ENCODE measurements at places on chromosomes 13 and 19.

GRCh38 chr13:74253161-74253560, 119.0 kb upstream of the KLF12 start:
- no peak for DNase-seq

DNA sequence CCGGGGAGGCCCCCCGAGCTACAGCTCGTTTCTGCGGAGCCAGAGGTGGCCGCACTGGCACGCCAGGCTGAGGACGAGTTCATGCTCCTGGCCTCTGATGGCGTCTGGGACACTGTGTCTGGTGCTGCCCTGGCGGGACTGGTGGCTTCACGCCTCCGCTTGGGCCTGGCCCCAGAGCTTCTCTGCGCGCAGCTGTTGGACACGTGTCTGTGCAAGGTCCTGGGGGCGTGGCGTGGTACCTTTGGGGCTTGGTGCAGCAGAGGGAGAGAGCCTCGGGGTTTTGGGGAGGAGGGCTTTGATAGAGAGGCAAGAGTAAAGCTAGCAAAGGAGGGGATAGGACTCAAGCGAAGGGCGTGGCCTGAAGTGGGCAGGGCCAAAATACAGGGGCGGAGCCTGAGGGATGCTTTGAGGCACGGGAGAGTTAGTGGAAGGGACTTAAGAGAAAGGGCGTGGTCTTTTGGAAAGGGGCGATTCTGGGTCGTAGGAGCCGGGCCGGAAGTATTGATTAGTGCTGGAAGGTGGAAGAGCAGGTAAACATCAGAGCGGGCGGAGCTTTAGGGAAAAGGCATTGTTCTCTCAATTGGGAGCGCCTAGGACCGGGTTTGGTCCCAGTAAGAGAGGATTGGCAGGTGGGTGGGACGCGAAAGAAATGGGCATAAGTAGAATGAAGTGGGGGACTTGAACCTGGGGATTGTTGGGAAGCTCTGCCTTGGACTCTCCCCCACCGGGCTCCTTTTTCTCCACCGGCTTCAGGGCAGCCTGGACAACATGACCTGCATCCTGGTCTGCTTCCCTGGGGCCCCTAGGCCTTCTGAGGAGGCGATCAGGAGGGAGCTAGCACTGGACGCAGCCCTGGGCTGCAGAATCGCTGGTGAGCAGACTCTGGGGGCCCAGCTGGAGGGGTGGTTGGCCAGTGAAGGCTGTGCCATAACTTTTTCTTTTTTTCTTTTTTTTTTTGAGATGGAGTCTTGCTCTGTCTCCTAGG, 1.2 kb downstream of the PPM1N start:
- no peak for DNase-seq

- peak; percentile 97 for DNase-seq
Measured at GRCh38 chr13:109331898-109332297, 454.5 kb downstream of the IRS2 start.

- DNase-seq = no peak
Measured at GRCh38 chr13:74533226-74533625, 399.0 kb upstream of the KLF12 start.

DNA sequence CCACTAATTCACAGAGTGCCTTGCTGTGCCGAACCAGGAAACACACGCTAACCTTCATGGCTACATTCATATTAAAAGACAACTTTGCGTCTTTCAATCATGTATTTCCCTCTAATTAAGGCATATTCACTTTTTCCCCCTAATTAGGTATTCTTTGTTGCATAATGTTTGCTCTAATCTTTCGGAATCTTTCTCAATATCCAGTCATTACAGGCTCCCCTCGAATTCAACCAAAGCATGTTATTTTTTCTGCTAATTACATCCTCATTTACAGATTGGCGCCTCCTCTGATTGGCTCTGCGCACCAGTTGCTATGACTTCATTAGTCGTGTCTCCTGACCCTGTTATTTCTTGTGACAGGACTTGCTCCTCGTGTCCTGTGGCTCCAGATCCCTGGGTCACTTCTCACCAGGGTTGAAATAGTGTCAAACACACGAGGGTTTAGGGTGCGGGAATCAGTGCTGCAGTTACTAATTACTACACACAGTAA, 226.7 kb upstream of the TSHZ3 start:
- DNase-seq = no peak

- DNase-seq = no peak
Measured at GRCh38 chr13:37448153-37448552, 150.4 kb downstream of the POSTN start.

DNA sequence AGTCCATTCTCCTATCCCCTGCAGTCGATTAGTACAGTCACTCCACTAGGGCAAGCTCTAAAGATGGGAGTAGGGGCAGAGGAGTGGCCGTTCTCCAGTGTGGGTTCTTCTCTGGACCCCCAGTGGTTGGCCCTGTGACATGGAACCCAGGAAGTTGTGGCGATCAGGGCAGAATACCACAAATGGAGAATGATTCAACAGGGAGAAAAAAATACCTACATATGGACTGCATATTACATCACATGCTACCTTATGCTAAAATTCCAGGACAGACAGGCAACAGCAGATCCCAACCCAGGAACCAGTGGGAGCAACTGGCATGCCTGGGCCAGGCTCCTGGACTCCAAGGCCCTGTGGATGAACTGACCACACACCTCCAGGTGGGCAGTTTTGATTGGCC, 20.4 kb downstream of the POU2F2 start:
- DNase-seq = no peak

- DNase-seq = no peak
Measured at GRCh38 chr19:4109626-4109945, 14.3 kb downstream of the MAP2K2 start.

GRCh38 chr13:113889467-113889866, 25.6 kb upstream of the GAS6 start:
- DNase-seq = no peak

- DNase-seq = no peak
Measured at GRCh38 chr19:52007451-52007805, 583 bp downstream of the ZNF615 start.

DNA sequence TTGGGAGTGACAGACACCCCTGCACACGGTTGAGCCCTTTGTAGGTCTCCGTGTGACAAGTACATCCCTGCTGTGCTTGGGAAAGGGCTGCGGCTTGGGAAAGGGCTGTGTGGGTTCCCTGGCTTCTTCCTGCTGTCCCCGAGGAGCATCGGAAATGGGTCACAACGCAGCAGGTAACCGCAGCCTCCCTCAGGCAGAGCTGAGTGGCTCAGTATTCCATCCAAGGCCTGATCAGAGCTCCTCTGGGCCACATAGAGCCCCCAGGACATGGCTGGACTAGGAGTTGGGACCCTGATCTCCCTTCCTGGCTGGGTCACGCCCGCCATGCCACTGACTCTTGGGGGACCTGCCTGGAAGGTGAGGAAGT, 16.3 kb downstream of the TECR start:
- no peak for DNase-seq

DNA sequence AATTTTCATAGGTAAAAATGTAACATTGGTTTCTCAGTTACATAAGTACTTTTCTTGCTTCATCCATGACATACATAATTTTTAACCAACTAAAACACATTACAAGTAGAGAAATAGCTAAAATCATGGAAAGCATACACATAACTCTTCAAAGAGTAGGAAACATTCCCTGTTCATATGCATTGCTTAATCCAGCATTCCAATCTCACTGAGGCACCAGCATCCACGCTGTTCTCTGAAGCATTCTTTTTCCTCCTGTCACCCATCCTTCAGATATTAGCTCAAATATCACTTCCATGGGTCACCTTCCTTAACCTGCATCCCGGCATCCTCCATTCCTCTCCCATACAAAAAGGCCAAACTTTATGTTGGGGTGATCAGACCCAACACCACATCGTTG, 79.1 kb downstream of the ZNF254 start:
- DNase-seq = no peak

GRCh38 chr13:70518081-70518480, 409.8 kb upstream of the KLHL1 start:
- no peak for DNase-seq

GRCh38 chr13:67854990-67855389, 624.9 kb upstream of the PCDH9 start:
- DNase-seq = no peak

GRCh38 chr13:42064259-42064658, 15.8 kb downstream of the DGKH start:
- no peak for DNase-seq

DNA sequence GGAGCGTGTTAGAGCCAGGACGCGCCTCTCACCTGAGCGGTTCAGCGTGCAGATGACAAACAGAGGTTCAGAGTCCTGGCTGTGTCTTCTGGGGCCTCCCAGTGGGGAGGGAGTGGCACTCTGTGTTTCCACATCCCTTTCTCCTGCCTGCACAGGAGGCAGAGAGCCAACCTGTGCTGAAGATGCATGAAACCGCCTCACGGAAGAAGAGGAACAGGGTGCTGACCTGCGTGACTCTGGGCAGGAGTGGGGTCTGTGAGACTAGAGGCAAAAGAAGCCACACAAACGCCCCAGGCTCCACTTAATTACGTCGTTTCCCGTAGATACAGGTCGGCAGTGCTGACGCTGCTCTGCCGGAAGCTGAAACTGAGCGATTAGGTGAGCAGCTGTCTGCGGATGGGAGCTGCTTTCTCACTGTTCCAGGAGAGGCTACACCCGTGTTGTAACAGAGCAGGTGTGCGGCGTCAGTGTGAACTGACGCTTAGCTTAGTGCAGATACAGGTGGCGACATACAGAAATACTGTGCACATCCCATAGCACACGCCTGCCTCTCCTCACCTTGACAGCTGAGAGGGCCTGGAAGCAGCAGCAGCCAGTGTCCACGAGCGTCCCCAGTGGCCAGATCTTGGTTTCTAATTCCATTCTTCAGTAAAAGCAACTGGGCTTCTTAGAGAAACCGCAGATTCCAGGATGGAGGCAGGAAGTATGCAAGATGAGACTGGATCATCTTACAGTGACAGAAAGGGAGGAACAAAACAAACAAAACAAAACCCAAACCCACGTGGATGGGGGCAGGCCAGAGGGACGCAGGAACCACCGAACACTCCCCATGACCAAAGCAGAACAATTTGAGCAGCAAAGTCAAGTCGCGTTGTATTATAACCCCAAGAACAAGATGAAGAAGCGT, 37.7 kb upstream of the MCF2L start:
- peak; percentile 85 for DNase-seq

GRCh38 chr13:76764916-76765315, 121.3 kb downstream of the KCTD12 start:
- no peak for DNase-seq

DNA sequence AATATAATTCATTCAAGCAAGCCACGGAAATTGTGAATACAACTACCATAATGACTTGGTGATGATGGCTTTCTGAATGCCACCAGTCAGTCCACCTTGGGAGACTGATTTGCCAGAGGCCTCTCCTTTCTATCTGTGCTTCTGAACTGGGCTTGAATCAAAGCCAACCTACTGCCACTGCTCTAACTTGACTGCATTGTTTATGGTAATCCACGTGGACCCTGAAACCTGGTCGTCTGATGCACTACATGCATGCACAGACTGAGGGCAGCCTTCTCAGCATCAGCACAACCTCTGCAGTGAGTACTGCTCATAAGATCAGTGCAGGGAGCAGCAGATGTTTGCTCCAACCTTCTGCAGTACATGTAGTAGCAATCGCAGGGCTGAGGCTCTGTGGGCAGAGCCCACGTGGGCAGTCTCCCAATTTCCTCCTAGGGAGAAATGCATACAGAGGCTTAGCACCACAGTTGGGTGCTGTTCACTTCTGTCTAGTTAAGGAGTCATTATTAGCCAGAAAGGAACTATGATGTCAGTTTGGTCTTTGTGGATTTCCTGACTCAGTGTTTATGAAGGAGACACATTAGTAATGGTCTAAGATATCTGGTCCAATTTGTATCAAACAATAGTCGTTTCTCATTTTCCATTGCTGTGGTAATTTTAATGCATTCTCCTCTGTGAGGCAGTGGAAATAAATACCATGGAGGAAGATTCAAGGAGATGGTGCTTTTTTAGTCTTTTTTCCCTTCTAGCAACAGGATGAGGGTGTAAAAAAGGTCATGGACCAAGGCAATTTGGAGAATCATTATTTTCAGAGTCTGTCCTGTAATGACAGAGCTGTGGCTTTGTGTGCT, 82.5 kb downstream of the AKAP11 start:
- DNase-seq = no peak

- no peak for DNase-seq
Measured at GRCh38 chr19:43224855-43225253, 19.4 kb upstream of the PSG4 start.

DNA sequence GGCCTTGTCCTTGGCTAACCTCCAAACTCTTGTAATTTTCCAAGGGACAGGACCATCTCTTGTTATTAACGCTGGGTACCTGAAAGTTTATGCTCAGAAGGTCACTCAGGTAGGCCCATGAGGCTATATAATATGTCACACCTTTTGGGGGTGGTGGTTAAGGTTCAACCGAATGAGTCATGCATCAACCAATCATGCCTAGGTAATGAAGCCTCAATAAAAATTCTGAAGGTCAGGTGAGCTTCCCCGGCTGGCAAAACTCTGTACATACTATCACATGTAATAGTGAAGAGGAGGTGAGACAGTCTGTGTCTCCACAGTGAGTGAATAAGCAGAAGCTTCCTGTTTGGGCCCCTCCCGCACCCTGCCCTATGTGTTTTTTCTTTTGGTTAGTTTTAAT, 424.9 kb downstream of the PCDH17 start:
- DNase-seq = no peak

- no peak for DNase-seq
Measured at GRCh38 chr19:54001496-54001895, 10.1 kb downstream of the CACNG6 start.

DNA sequence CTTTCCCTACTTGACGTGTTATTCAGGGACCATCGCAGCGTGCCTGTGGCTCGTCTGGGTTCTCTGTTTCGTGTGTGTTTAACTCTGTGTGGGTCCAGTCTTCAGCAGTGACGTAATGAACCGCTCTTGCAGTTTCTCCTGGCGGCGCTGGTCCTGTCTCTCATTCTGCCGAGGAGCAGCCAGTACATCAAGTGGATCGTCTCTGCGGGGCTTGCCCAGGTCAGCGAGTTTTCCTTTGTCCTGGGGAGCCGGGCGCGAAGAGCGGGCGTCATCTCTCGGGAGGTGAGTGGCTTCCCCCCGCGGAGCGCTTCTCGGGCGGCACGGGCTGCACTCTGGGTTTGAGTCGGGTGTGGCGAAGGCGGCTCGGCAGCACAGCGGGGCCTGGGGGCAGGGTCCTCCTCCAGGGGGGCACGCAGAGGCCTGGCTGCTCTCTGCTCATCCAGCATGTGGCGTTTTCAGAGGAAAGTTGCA, 36.3 kb upstream of the TFDP1 start:
- DNase-seq = peak; percentile 55

DNA sequence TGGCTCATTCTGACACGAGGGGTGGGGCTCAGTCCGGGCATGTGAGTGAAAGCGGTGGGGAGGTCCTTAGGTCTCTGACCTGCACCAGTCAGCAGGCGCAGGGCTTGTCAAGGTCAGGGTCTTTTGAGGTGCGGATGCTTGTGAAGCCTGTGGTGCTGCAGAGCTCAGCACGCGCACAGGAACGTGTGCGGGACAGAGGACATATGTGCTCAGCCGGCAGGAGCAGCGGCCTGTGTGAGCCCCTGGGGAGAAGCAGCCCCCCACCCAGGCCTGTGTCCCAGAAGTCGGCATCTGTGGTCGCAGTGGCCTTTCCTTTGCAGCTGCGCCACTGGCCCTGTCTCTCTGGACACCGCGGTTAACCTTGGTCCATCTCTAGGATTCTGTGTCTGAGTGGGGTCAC, 30.9 kb downstream of the ATP4B start:
- DNase-seq = no peak

GRCh38 chr13:46134961-46135522, 30.2 kb upstream of the CPB2 start:
- no peak for DNase-seq

GRCh38 chr13:50611117-50611781, 232.2 kb downstream of the DLEU7 start:
- no peak for DNase-seq

Measured in NCI-H1092 treated with DMSO at 0.1 percent for 48 hours (cell line).